ENCODE measurements at places on chromosomes 1 and 21.

DNA sequence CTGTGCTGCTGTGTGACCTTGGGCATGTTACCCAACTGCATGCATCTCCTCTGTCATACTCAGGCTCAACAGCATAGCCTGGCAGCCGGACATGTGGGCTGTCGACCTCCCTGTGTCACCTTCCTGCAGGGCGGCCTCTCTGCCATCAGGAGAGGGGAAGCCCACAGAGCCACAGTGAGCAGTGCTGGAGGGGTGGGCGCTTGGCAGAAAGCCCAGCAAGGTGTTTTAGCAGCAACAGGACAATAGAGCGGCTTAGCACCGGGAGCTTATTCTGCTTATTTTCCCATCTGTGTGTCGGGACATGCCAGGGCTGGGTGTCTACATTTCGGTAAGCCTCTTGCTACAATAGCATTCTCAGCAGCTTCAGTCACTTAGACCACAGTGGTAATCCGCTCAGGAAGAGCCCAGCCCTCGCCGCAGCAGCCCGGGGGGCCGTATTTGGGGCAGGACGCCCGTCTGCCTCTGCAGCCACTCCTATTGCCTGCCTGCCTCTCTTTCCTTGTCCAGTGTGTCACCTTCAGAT is 22.8 kb upstream of the CDK18 start:
- DNase-seq = no peak

GRCh38 chr1:56376188-56376984 is 203.0 kb downstream of the PLPP3 start:
- DNase-seq = no peak

- no peak for DNase-seq
Measured at GRCh38 chr1:200837931-200838571, 34.7 kb upstream of the GPR25 start.

GRCh38 chr1:54614563-54614962 is 8.8 kb downstream of the FAM151A start:
- DNase-seq = no peak

DNA sequence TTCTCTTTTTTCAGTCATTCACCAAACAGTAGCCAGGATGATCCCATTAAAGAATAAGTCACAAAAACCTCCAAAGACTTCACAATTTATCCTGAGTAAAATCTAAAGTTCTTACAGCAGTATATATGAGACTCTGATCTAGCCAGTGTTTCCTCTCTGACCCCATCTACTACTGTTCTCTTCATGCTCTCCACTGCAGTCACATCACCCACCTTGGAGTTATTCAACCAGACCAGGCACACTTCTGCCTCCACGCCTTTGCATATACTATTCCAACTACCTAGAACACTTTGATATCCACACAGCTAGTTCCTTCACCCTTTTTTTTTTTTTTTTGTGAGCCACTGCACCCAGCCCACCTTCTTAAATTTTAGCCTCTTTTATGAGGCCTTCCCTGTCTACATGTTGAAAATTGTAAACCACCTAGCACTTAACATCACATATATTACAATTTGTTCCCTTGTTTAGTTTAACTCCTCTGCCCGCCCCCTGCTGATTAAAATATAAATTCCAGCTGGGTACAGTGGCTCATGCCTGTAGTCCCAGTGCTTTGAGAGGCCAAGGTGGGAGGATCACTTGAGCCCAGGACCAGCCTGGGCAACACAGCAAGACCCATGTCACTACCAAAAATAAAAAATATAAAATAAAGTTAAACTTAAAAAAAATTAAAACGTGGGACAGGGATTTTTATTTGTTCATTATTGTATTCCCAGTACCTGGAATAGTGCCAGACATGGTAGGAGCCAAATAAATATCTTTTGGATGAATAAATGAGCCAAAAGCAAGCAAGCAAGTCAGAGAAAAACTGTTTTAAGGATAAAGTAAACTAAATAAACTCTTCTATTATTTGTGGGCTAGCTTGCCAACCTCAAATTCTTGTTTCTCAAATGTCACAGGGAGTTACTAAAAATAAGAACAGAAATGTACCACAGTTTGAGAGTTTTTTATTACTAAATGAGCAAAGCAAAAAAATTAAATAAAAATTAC is 35.2 kb upstream of the MUTYH start:
- DNase-seq = no peak

DNA sequence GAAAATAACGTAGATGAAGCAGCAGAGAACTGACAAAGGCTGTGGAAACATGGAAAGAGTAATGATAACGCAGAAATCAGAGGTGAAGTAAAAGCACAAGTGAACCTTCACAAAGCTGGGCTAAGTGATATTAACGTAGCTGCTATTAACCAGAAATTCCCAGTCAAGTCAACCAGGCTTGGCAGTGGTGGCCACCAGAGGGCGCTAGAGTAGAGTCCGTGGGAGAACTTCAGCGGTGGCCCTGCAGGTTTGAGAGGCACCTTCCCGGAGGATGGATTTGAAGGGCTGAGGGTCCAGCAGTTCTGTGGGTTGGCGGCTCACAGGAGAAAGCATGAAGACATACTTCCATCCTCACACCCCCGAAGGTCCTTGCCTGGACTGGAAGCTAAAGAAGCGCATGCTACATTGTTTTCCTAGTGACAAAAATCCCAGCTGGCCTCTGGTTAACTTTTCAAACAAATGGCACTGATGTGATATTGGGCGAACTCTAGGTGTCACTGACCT is 81.7 kb upstream of the ZNF648 start:
- peak; percentile 77 for DNase-seq

All from stimulated activated CD4-positive, alpha-beta T cell treated with anti-CD3 and anti-CD28 coated beads, Interleukin-15, amount 100 ng/mL, for 1 hour (primary cell).